Adipocyte (in vitro differentiated cells): ENCODE measurements at places on chromosomes 16 and 17.

DNA sequence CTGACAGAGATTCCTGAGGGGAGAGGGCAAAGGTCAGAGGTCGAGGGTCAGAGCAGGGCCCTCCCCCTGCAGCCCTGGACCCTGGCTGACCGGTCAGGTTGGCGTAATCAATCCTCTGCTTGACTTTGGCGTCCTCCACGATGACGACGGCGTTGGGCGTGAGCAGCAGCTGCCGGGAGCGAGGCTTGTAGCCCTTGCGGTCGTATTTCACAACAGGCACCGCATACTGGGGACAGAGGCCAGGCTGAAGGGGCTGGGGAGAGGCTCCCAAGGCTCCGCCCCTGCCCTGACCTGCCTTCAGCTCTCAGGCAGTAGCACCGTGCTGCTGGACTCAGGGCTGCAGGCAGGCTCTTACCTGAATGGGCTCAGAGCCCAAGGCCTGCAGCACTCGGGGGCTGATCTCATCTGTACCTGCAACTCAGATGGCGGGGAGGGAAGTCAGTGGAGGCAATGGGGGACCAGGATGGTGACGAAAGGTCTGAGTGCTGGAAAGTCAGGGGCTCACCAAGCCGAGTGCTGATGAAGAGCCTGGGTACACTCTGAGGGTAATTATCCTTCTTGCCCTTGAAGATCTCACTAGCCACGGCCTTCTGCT is 12.0 kb upstream of the CRK start:
- DNase-seq = no peak

- DNase-seq = no peak
Measured at GRCh38 chr17:32846143-32846542, 30.8 kb downstream of the MYO1D start.

DNA sequence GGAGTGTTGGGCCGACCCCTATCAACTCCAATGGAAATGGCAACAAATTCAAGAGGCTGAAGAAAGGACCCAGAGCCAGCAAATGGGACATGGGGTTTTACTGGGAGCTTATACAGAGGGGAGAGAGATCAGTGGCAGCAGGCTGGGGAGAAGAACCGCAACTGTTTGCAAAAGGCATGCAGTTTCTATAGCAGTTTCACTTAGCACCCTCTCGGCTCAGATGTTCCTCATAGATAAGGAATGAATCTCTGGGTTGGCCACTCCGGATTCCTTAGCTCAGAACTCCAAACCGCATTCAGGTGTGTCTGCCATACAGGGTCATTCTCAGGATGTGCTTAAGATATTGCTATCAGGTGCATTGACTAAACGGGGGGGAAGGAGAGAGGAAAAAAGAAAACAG is 71.1 kb upstream of the RPL38 start:
- no peak for DNase-seq

GRCh38 chr16:77767211-77767610 is 21.2 kb upstream of the VAT1L start:
- DNase-seq = no peak

DNA sequence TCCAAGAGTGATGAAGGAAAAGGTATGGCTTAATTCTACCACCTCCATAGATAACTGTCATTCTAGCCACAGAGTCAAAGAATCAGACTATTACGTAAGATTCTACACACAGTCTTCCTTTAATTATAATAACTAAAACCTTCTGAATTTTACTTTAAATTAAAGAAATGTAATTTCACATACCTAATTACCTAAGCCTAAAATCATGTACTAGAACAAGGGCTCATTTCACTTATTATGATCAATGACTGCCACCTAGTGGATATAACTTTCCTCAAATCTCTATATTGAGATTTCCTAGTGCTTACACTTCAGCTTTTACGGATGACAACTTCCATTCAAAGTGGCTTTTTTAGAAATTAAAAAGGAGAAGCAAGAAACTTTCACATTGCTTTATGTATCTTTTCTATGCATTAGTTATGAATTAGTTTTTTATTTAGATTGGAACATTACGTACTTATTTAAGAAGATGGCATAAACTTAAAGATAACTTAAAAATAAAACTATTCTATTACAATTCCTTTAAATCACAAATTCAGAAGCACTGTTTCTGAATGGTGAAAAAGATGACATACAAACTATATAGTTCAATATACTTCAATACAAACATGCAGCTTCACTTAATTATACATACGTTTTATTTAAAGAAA is 18.2 kb upstream of the ABCA10 start:
- peak; percentile 88 for DNase-seq

DNA sequence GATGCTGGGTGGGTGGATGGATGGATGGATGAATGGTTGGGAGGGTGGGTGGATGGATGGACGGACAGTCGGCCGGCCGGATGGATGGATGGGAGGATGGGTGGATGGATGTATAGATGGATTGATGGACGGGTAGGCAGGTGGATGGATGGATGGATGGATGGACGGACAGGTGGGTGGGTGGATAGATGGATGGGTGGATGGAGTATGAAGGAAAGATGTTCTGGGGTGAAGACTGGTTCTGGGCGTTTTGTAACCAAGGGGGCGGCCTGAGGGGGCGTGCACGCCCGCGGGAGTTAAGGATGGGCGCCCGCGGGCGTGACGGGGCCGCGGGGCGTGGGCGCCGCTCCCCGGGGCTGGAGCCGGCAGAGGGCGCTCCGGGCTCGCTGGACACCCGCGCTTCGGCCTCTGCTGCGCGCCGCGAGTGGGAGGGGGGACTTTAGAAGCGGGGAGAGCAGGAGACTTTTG is at the start of gene NECAB2:
Gene NECAB2, plus strand, starts transcription at position 407 of the 468 bp plus-strand sequence. CDS start 405 bp downstream, outside the sequence.
- peak; percentile 79 for DNase-seq

- DNase-seq = peak; percentile 97
Measured at GRCh38 chr16:29290631-29291247, 115.8 kb downstream of the NPIPB11 start.

- no peak for DNase-seq
Measured at GRCh38 chr16:8391257-8391656, 199.1 kb downstream of the TMEM114 start.

DNA sequence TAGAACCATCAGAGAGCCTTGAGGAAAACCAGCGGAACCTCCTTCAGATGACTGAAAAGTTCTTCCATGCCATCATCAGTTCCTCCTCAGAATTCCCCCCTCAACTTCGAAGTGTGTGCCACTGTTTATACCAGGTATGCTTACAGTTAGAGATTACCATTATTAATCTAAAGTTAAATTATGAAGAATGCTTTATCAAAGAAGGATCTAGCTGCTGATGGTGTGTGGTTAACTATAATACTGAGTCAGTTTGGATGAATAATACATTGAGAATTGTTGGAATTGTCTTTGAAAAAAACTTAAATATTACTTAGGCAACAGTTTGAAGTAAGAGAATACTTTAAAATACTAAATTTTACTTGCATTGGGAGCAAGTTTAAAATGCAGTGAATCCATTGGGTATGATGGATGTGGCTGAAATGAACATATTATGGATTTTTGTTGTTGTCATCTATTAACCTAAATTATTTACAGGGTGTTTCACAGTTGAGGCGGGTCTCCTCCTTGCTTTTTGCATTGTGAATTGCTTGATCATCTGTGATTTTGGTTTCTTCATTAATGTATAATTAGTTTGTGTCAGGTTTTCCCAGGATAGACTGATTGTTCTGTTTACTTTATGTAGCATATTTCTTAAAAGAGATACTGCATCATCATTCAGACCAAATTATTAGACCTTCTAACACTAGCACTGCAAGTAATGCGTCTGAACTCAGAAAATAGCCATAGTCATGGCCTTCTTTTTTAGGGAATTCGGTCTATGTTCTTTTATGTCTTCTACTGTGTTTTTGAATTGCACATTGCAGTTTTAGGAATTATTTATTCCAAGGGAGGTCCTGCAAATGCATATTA is 47.8 kb downstream of the OMG start:
- DNase-seq = peak; percentile 75

GRCh38 chr16:9154567-9155410 is 63.3 kb downstream of the HAPSTR1 start:
- DNase-seq = no peak

- no peak for DNase-seq
Measured at GRCh38 chr17:72598695-72599094, 477.9 kb downstream of the SOX9 start.

DNA sequence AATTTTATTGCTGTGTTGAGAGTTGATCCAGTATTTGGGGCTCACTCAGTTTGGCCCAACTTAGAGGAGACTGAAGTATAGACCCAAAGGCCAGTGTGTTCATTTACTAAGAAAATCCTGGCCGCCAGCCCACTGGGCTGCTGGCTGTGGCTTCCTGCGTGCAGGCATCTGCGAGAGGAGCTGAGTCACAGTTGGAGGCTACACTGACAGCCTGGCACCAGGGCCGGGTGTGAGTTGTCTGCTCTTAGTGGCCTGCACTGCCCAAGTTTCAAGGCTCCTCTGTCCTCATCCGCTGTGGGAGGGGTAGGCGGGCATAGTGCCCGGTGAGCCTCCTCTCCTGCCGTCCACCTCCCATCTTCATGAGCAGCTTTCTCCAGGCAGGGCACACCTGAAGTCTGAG is 54.2 kb downstream of the PLD6 start:
- peak; percentile 96 for DNase-seq

DNA sequence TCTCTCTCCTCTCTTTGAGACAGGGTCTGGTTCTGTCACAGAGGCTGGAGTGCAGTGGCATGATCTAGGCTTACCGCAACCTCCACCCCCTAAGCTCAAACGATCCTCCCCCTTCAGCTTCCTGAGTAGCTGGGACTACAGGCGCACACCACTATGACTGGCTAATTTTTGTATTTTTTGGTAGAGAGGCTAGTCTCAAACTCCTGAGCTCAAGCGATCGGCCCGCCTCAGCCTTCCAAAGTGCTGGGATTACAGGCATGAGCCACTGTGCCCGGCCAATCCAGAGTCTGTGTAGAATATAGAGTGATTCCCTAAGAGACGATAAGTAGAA is 65.8 kb upstream of the RPH3AL start:
- DNase-seq = no peak

DNA sequence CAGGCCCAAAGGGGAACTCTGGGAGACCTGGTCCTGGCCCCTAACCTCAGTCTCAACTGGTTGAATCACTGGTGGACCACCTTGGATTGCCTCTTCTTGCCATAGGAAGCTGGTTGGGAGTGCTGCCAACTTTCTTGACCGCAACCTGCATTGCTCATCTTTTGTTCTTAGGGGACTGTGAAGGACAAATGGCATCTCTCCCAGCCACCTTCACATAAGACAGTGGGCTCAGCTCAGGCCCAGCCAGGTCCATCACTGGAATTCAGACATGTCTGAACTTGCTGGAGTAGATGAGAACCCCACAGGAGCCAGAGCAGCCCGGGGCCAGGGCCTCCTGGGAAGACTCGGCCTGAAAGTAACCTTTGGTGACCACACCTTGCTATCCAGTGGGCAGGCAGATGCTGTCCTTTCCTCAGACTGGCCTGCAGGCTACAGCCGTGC is 18.8 kb downstream of the ADORA2B start:
- DNase-seq = no peak

DNA sequence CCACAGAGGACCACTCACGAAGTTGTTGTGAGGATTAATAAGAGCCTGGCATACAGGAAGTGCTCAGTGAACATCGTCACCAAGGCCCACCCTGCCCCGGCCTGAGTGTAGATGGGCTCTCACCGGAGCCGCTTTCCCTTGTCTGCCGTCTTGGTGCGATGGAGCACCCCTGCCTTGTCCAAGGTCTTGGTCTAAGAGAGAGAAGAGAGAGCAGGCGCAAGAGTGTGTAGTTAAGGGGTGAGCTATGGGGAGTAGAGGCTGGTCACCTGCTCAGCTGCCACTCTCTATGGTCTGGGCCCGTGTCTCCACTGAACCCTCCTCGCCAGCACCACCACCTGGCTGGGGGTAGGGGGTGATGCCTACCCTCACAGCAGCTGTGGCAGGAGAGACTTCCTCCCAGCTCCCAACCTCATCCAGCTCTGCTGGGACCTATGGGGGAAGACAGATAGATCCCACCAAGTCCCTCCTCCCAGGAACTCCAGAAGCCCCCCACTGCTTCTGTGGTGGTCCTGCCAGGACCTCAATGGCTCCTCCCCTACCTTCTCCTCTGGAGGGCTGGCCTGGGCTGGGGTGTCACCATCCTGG is 28.7 kb downstream of the ARHGAP27 start:
- DNase-seq = no peak

- peak; percentile 95 for DNase-seq
Measured at GRCh38 chr16:4373909-4374742, 2.5 kb downstream of the VASN start.

DNA sequence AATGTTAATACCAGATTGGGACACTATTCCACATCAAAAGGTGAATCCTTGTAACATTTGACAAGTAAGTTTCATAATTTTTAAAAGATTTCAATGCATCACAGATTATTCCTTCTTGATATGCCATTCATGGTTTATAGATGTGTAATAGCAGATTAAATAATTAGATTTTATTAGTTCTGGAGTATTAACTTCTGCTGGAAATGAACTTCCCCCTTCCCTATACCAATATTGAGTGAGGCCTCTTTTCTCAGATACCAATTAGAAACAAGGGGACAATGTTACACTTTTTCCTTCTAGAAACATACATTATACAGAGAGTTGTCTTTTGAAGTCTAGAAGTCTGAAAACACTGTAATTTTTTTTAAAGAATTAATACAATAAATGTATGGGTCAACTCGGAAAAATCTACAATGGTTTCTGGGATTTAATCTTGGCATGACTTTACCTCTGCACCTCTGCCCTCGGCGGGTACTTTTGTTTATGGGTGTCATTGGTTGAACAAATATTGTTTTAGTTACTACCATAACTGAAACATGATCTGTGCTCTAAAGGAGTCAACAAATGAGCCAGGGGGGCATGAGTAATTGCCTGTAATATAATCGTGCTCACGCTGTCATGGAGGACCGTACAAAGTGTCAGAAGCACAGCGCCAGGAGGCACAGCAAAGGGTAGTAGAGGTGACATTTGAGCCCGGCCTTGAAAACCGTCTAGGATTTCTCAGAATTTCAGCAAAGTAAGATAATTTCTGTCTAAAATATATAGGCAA is 8.2 kb downstream of the LRRC37B start:
- peak; percentile 28 for DNase-seq

GRCh38 chr17:82795615-82796014 is 43.8 kb downstream of the TBCD start:
- DNase-seq = no peak

- peak; percentile 78 for DNase-seq
Measured at GRCh38 chr17:1490643-1491442, 1.6 kb downstream of the MYO1C start.

DNA sequence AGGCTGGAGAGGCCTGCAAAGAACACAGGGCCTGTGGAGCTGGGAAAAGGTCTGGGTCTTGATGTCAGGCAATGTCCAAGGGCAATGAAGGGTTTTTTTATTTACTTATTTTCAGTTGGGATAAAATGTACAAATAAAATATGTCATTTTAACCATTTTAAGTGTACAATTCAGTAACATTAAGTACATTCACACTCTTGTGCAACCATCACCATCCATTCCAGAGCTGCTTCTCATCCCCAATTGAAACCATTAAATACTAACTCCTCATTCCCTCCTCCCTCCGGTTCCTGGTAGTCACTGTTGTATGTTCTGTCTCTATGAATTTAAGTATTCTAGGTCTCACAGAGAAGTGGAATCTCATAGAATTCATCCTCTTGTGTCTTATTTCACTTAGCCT is 444.7 kb downstream of the HS3ST3B1 start:
- peak; percentile 30 for DNase-seq

DNA sequence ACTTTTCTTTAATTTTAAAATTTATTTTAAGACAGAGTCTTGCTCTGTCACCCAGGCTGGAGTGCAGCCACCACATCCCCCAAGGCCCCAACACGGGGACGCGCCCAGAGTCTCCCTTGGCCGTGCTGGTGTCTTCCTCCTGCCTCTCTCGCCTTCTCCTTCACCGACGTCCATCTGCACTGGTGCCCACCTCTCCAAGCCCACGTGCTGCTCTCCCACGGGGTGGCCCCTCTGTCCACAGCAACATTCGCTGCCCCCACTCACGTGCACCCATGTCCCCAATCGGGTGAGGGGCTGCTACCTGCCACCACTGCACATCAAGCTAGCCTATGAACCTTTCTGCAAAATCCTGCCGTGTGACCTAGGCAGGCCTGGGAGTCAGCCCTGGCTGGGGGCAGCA is 3.1 kb downstream of the TMEM204 start:
- DNase-seq = no peak
